Astrocyte (in vitro differentiated cells and primary cell): ENCODE measurements at places on chromosomes 5 and 9.
A peak's percentile ranks its signal among the peaks of the same experiment; 100 is the strongest.

DNA sequence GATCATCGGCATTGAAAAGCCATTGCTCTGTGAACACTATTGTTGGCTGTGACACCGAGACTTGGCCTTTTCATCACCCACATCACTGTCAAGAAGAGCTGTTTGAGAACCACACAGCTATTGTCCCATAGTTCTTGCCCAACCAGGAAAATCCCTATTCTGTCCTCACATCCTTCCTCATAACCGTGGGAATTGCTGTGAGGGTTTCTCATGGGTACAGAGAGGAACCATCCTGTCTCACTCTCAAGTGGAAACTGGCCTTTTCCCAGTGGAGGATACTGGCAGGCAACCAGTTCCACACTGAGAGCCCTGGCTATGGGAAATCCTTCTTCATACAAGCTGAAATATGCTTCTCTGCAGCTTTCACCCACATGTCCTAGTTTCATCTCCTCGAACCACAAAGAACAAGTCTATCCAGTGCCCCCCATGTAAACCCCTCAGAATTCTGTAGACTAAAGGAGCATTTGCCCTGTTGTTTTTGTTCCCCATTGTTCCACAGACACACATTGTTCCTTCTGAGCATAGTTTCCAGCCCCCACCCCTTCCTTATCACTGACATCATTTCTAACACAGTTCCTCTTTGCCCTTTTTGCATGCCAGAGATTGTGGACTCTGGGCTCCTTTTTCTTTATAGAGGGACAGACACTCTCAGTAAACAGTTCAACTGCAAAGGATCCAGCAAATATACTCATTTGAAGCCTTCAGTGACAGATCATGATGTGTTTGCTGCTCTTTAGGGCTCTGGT lies 57.8 kb upstream of the C5orf46 start:
- DNase-seq = no peak

DNA sequence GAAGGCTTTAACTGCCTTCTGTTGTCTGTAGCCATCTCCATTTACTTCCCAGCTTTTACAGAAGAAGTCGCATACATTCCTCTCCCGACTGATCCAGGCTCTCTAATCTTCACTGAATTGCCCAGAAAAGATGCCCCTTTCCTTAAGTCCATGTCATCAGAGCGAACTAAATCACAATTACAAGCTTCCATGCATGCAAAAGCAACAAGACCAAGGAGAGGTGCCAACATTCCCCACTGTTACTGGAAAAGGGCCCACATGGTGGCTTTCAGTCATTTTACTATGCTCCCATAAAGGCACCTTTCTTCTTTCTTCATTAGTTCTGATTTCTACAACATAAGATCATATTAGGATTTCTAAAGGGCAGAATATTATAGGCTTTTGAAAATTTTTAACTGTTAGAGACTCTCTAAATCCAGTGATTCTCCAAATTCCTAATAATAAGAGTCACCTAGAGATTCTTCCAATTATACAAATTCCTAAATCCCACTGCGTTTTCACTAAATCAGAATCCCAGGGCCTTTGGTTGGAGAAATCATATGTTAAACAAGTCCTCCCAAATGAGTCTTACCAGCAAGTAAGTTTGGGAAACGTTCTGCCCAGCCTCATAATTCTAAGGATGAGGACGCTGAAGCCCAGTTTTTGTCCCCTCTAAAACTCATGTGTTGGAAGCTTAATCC lies 17.0 kb upstream of the ZFR start:
- DNase-seq = peak; percentile 65

- DNase-seq = no peak
Measured at GRCh38 chr5:773517-774264, 10.8 kb downstream of the ZDHHC11B start.

- DNase-seq = peak; percentile 40
Measured at GRCh38 chr9:122334916-122335315, 35.9 kb upstream of the PTGS1 start.

DNA sequence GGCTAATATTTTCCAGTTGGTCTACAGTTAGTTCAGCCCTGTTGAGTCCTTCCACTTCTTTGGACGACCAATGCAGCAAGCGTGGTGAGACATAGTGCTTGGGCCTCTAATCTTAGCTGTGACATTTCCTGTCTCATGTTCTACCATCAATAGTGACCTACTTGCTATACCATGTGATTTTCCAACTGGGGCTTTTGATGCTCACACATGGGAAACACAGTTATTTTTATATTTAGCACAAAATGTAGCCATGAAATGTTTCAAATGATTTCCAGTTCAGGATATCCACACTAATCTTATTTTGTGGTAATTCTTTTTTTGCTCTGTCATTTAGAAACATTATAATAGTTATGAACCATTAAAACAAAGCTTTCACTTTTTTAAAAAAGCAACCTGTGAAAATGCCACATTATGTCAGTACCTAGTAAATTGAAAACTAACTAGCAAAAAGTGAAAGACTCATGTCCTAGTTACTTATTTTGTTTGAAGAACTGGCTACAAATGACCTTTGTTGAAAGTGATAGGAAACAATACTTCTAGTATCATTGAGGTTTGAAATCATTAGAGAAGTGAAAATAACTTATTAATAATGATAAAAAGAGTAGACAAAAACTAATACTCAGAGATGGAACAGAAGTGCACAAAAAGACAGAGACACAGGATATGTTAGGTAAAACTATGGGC lies 18.3 kb downstream of the MARCHF3 start:
- peak; percentile 27 for DNase-seq

GRCh38 chr9:130466537-130467217 lies 21.9 kb downstream of the ASS1 start:
- no peak for DNase-seq

- peak; percentile 97 for DNase-seq
Measured at GRCh38 chr9:35510754-35511428, 21.0 kb downstream of the RUSC2 start.

DNA sequence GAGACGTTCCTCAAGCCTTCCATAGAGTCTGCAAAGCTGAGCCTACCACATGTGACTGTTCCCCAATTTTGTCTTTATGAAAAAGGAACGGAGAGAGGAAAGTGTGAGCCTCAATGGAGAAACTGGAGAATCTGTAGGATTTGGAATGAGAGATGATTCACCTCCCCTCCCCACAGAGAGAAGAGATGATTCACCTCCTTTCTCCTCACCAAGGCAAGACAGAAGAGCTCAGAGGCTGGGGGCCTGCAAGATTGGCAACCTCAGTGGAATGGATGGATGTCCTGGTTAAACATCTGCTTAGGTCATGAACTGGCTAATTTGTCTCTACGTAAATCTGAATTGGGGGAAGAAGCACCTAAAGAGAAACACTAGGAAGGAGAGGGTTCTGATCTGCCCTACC lies 17.0 kb upstream of the MOCS2 start:
- DNase-seq = peak; percentile 69

DNA sequence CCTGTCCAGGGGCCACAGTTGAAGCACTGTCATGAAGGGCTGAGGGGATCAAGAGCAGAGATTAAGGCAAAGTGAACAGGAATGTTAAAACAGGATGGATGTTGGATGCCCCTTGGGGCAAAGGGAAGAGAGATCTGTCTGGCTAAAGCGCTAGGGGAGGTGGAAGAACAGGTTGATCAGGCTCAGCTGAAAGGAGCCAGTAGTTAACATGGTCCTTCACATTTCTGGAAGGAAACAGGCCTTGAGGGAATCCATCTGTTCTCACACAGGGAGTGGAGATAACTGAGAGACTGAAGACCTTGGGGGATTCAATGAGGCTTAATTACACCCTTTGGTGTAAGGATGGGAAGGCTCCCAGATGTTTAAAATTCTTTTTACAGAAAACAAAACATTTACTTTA lies 5.8 kb downstream of the HAPLN1 start:
- DNase-seq = no peak

GRCh38 chr9:33429256-33429985 lies 18.0 kb downstream of the AQP3 start:
- DNase-seq = no peak
